Activated T-helper 9 cell treated with anti-CD3 and anti-CD28 coated beads, Interleukin-2, amount 50 U/mL, for 16 hours (primary cell): ENCODE measurements at places on chromosomes 11 and 22.

- DNase-seq: no peak
These were observed at the start of gene KRTAP5-4 for GRCh38 chr11:1622086-1622485. KRTAP5-4 (minus strand) TSS chr11:1622138; CDS start chr11:1622093, 45 bp downstream.

DNA sequence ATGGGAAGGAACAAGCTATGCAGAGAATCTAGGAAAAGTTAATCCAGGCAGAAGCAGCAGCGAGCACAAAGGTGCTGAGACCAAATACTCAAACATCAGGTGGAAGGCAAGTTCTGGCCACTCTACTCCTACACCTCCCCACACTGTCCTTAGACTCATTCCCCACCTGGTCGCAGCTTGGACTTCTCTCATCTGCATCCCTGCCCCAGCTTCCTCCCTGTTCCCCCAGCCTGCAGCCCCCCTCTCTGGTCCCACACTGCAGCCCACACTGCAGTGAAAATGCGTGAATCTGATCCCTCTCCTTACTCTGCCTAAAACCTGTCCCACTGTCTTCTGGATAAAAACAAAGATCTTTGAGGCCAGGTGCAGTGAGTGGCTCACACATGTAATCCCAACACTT is 9.1 kb downstream of the TPBGL start:
- DNase-seq: no peak

- no peak for DNase-seq
These were observed at the start of gene SSTR3 for GRCh38 chr22:37212174-37212906. SSTR3 (minus strand) TSS chr22:37212477; CDS start chr22:37207803, 4,674 bp downstream.

DNA sequence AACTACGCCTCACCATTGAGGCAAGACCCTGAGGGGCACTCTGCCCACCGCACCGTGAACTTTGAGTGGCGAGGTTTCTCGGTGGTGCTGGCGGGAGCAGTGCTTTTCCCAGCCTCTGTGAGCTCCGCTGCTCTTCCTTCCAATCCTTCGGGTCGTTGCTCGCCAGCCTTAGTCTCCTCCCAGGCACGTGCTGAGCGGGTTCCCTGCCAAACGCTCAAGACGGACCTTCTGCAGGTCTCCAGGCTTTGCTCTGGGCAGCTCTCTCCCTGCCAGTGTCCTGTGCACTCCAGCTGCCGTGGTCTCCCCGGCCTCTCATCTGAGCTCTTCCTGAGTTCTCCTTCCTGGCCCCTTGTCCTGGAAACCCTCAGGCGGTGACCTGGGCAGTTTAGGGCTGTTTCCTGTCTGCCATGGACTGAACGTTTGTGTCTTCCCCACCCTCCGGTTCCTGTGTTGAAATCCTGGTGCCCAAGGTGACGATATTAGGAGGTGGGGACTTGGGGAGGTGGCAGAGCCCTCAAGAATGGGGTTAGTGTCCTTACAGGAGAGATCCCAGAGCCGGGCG is 11.2 kb upstream of the MUC6 start:
- no peak for DNase-seq

DNA sequence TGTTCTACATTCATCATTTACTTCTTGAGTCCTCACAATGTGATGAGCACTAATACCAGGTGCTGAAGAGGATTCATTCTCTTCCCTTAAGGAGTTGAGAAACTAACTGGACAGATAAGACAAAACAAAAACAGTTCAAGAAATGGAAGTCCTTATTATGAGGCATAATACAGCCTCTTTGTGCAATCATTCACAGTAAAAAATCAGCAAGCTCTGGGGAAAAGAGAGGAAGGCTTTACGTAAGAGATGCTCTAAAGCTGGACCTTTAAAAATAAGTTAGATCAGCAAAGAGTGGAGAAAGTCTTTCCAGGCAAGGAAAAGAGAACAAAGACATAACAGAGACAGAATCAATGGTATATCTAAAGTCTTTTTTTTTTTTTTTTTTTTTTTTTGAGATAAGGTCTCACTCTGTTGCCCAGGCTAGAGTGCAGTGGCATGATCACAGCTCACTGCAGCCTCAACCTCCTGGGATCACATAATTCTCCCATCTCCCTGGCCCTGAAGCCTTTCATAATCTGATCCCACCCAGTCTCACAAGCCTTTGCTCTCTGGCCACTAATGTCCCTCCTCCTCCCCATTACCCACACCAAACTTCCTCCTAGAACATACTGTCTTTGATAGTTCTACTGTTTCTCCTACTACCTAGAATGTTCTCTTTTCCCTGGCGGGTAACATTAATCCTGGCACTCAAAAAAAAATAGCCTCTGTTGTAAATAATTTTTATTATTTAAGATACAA is 40.9 kb downstream of the MRTFA start:
- no peak for DNase-seq

DNA sequence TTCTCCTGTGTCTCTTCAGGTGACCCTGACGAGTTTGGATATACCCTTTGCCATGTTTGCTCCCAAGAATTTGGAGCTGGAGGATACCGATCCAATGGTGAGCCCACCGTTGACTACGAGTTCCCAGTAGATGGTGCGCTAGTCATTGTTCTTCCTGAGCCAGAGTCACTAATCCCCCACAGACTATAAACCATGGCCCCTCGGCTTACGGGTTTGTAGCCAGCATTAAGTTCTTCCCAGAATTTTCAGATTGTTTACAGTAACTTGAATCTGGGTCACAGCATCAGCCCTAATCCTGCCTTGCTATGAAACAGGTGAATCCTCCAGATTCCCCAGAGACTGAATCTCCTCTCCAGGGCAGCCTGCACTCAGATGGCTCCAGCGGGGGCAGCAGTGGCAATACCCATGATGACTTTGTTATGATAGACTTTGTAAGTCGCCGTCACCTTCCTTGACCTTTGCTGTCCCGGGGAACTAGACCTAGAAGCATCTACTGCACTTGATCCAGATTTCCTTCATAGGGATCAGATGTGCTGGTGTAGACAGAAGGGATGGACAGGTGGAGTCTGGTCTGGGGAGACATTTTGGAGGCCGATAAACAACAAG is 31.8 kb downstream of the ARHGAP1 start:
- no peak for DNase-seq

DNA sequence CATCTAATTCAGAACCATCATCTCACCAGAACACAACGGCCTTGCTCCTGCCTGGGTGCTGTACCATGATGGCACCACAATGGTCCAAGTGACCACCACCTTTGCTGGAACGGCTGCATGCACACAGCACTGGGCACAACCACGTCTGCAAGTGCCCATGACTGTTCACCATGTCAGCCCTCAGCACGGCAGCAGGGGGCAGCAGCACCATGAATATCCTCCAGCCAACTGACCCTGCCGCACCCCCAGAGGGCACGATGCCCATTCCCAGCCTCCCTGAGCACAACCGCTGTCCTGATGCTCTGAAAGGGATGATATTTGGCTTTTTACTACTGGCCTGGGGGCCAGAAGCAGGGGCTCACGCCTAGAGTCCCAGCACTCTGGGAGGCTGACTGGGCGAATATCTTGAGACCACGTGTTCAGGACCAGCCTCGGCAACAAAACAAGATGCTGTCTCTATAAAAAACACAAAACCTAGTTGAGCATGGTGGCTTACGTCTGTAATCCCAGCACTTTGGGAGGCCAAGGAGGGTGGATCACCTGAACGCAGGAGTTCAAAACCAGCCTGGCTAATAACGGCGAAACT is 25.7 kb downstream of the DRD4 start:
- DNase-seq: no peak

DNA sequence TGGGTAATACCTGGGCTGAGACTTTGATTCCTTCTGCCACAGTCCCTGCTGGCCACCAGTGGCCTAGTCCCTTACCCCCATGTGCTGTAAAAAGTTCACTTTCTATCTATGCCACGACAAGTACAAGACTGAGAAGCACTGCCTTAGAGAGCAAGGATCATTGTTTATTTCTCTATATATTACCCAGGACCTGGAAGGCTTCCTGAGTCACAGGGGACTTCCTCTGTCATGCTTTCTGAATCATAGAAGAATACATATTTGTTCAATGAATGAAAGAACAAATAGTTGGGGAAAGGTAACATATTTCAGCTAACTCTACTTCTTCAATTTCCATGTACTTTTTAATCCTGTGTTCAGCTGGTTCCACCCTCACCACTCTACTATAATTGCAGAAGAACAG is 5.5 kb upstream of the SYT9 start:
- DNase-seq: no peak

DNA sequence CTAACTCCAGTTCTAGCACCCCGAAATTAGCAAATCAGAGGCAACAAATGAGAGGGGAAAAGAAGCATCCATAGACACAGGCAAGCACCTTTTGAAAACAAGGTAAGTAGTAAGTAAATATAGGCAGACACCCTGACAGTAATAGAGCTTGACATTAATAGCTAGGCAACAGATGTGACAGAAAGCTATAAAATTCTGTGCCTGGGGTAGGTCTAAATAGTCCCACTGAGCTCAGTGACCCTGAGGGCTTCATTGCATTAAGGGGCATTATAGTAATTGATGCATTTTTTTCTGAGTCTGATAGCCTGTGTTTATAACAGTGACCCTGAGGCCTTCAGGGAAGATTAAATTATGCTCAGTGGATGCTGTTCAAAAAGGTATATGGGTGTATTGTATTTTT is 197.1 kb downstream of the HIPK3 start:
- no peak for DNase-seq

DNA sequence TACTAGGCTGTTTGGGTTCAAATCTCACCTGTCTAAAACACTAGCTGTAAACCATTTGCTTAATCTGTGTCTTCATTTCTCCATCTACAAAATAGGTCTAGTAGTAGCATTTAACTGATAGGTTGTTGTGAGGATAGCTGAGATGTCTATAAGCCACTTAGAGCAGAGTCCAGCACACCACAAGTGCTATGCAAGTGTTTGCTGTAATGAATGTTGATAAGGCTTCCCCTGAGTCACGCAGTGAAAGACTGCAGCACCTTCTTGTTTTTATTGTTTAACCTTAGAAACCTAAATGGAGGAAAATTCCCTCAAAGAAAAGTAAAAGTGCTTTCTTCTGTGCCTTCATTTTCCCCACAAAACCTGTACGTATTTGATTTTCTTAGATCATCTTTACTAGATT is 23.1 kb upstream of the LDHA start:
- no peak for DNase-seq

- DNase-seq: no peak
These were observed 106.0 kb upstream of the LMO1 start for GRCh38 chr11:8369592-8370205.

DNA sequence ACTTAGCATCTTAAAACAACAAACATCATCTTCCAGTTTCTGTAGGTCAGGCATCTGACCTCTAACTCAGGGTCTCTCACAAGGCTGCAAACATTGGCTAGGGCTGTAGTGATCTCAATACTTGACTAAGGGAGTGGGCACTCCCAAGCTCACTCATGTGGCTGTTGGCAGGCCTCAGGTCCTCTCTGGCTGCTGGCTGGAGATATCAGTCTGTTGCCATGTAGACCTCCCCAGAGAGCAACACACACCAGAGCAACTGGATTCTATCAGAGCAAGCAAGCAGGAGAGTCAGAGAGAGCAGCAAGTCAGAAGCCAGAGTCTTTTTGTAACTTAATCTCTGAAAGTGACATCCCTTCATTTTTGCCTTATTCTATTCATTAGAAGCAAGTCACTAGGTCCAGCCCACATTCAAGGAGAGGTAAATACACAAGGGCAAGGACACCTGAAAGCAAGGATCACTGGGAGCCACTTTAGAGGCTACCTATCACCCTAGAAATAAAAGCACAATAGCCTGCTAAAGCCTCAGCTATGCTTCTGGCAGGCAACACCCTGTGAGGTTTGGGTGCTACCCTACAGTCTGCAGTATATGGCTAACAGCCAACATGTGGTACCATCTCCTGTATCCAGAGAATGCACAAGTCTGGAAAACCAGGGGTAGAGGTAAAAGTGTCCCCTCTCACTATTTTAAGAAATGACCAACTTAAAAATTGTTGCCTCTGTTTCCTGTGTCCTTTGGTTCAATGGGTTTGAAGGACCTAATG is 33.5 kb upstream of the CD44 start:
- DNase-seq: no peak

- DNase-seq: no peak
These were observed 45.0 kb downstream of the EIF3F start for GRCh38 chr11:8032122-8032521.
